ENCODE measurements at places on chromosomes 6 and 20.

DNA sequence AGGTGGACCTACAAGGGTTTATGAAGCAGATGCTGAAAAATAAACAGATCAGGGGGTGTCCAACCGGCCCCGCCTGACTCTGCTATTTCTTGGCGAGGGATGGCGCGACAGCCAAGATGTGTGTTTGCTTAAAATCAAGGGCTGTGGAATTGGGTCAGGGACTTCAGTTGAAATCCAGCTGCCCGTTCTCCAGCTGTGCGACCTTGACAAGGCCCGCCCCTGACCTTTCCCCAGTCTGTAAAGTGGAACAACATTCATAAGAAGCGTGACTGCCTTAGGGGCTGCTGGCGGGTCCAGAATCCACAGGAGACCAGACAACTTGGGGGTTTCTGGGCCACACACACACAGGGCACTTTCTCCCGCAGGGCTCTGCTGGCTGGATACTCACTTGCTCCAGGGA is 517.5 kb downstream of the PREX1 start:
- DNase-seq = no peak

DNA sequence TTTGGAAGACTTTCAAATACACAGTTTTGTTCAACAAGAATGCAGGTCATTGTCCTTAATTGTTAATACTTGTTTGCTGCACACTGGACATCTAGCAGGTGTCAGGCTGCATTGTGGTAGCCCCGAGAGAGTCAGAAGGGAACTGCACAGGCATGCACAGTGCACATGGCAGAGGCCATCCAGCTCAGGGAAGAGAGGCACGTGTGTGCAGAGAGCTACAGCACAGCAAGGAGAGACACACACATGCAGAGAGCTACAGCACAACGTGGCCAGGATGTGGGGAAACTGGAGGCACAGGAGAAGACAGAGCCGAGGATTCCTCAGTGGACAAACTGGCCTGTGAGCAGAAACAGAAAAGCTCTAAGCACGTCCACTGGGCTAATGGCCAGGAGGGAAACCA is 272.0 kb downstream of the SMOC2 start:
- DNase-seq = no peak

- DNase-seq = peak; percentile 37
These were observed 334.9 kb upstream of the JARID2 start for GRCh38 chr6:14910692-14911547.

DNA sequence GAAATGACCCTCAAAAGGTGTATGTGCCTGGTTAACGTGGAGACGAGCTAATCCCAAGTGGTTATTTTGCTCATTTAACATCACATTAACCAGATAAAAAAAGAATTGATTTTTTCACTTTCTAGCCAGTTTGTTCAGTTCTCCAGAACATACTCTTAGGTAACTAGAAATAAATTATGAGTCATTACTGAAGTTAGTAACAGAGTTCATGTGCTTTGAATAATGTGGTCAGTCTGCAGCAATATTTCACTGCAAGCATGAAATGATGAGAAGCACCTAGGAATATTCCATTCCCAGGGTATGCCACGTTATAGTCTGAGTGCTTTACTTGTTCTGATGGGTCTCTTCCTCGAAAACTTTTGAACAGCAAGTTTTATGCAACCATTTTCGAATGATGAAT is 138.3 kb upstream of the INSM1 start:
- peak; percentile 4 for DNase-seq

DNA sequence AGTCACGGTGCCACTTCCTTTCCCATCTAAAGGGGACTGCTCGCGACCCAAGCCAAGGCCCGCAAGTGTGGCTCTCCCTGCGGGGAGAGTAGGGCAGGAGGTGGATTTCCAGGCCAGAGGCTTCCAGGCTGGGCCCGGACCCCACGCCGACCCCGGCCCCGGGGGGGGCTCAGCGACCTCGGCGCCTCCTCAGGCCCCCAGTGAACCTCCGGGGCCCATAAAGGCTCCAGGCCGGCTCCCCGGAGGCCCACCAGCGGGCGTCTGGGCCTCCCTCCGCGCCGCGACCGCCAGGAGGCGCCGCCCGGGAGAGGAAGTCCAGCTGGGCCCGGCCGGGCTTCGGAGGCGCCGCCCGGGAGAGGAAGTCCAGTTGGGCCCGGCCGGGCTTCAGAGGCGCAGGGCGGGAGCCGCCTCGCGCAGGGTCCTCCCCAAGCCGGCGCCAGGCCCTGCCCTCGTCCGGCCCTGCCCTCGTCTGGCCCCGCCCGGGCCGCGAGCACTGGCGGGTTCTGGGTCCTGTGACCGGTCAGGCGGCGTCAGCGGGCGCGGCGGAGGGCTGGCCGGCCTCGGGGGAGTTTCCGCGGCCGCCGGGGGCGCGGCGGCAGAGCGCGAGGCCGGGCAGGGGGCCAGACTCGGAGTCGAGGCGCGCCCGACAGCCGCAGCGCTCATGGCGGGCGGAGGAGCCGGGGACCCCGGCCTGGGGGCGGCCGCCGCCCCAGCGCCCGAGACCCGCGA is at the start of gene RAB32:
RAB32 (plus strand) TSS at position 623 of the 729 bp plus-strand sequence; CDS start at position 662, 39 bp downstream.
- DNase-seq = peak; percentile 98

GRCh38 chr20:34001378-34001777 is 7.7 kb downstream of the RALY start:
- DNase-seq = no peak

GRCh38 chr6:133501675-133502270 is 260.6 kb downstream of the EYA4 start:
- peak; percentile 39 for DNase-seq

- no peak for DNase-seq
These were observed 10.1 kb downstream of the CDC5L start for GRCh38 chr6:44397424-44398164.

DNA sequence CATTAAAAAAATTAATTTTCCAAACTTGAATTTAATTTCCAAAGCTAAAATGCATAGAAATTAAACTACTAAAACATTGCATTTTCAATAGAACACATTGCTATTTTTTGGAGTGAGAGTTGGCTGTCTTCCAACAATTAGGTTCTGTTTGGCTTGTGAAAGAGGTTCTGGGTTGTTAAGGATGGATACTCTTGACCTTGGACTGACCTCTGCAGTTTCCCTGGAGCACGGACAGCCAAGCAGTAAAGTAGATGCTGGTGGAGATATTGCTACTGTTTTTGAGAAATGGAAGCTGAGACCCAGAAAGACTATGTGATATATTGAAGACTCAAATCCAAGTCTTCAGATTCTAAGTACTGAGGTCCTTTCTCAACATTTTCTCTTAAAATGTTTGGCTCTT is 95.9 kb upstream of the CHD6 start:
- DNase-seq = no peak

DNA sequence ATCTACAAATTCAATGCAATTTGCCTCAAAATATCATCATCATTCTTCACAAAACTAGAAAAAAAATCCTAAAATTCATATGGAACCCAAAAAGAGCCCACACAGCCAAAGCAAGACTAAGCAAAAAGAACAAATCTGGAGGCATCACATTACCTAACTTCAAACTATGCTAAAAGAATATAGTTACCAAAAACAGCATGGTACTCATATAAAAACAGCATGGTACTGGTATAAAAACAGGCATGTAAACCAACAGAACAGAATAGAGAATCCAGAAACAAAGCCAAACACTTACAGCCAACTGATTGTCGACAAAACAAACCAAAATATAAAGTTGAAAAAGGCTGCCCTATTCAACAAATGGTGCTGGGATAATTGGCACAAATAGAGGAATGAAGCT is 278.1 kb downstream of the TPBG start:
- DNase-seq = no peak

- no peak for DNase-seq
These were observed 7.5 kb downstream of the NELFCD start for GRCh38 chr20:58988565-58988882.

GRCh38 chr6:124995645-124996325 is 33.5 kb downstream of the RNF217 start:
- DNase-seq = no peak

GRCh38 chr6:13859871-13860555 is 45.7 kb upstream of the MCUR1 start:
- DNase-seq = no peak

GRCh38 chr6:42224222-42225028 is 6.8 kb upstream of the MRPS10 start:
- peak; percentile 85 for DNase-seq

- DNase-seq = no peak
These were observed 1.3 kb upstream of the ENPP4 start for GRCh38 chr6:46128476-46128875.

DNA sequence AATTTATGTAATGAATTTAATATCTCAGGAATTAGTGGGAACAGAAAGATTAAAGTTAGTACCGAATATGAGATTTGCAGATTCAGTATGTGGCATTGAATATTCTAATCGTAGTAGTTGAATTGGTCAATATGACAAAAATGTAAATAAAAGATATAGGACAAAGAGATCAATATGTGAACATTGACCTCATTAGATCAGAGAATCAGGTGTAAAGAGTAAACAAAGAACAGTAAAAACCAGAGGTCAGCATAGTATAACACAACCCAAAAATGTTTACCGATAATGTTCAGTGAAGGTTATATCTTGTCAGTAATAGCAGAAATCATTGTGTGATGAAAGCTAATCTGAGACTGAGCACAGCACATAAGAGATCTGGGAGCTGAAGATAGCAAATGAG is 152.0 kb downstream of the FAM83B start:
- DNase-seq = no peak

DNA sequence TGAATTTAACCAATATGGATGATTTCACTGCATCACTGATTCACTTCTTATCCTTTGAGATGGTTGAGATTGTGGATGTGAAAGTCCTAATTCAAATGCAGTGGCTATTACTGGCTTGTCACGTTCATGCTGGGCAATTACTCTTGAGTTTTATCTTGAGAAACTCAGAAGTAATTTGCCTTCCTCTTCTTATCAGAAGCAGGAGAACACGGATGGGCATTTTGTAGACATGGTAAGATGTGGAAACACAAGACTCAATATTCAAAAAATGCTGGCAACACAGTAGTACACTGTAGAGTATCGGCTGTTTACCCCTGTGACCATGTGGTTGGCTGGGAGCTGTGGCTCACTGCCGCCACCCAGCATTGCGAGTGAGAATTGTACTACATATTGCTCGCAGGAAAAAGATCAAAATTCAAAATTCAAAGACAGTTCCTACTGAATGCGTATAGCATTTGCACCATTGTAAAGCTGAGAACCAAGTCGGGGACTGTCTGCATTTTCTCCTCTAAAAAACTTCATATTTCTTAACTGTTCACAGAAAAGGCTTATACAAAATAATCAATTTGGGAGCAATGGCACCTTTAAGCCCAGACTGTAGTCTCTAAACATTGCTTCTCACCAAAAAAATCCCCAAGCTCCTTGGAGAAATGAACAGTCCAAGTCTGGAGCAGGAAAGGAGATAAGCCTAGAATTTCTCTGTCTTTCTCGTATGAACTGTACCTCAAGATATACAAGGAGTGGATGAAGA is 61.9 kb upstream of the ELOVL5 start:
- peak; percentile 69 for DNase-seq

GRCh38 chr20:59402681-59403080 is 102.3 kb downstream of the EDN3 start:
- DNase-seq = peak; percentile 5

- DNase-seq = no peak
These were observed 3.6 kb upstream of the TFEB start for GRCh38 chr6:41739041-41739440.

DNA sequence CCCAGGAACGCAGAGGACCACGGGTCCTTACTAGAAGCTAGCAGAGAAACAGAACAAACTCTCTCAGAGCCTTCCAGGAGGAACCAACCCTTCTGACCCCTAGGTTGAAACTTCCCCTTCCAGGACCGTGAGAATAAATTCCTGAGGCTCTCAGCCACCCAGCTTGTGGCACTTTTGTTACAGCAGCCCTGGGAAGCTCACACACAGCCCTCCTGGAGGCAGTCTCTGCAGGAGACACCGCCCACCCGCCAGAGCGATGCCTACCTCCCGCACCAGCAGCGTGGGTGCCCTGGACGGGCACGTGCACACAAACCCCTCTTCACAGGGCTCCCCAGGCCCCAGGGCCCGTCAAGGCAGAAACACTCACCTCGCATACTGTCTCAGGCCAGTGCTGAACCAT is 4.2 kb downstream of the RNASET2 start:
- no peak for DNase-seq

DNA sequence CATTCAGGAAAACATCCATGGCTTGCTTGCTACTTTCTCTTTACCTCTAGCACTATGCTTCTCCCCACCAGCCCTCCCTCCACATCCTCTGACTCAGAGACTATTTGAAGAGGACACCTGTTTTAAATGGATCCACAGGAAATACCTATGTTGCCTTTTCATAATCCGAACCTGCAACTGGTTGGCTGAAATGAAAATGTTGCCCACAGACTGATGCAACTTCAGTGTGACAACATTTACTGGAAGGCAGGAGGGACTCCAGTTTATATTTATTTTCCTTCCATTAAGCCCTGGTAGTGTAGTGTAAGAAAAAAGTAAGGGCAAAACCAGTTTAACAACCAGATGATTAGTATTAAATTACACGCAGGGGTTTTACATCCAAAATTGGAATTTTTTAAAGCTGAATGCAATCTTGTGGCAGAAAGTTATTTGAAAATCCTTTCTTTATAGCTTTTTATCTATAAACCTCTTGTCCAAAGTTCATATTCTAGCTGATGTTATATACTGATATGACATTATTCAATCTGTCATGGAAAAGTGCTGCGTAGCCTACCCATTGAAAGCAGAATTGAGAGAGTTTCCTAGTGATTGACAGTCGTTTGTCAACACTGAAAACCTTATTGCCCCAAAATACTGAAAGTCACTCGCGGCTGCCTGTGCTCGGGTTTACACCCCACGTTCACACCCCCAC is 881 bp upstream of the AIG1 start:
- DNase-seq = peak; percentile 86

GRCh38 chr6:35018182-35018519 is 123.0 kb downstream of the TCP11 start:
- no peak for DNase-seq

DNA sequence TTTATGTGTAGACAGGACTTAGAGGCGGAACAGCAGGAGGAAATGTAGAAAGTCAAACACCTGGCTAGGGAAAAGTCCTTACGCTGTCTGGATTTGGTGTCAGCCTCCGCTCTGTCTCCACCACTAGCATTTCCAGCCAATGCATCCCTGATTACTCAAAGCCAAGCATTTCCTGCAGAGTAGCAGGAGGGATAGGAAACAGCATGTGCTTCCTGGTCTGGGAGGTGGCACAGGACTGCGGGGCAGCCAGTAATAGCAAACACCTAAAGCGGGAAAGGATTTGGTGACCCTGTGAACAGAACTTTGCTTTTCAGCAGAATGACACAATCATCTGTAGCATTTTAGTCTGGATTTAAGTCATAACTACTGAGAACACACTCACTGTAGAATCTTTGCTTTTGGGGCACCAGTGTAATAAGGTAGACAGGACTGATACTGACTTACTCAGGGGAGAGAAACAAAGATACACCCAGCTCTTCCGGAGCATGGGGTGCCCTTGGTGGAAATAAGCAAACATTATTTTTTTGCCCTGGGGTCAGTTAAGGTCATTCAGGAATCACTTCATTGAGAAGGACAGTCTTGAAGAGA is 133.3 kb upstream of the AHI1 start:
- DNase-seq = peak; percentile 41

GRCh38 chr20:61176874-61177273 is 75.2 kb upstream of the CDH4 start:
- DNase-seq = no peak

- peak; percentile 49 for DNase-seq
These were observed 198.5 kb downstream of the HIVEP2 start for GRCh38 chr6:142746524-142746923.

GRCh38 chr20:50333131-50333670 is 142.6 kb downstream of the CEBPB start:
- no peak for DNase-seq

Data from choroid plexus epithelial cell (primary cell).